ENCODE measurements at places on chromosomes 3 and 15.

DNA sequence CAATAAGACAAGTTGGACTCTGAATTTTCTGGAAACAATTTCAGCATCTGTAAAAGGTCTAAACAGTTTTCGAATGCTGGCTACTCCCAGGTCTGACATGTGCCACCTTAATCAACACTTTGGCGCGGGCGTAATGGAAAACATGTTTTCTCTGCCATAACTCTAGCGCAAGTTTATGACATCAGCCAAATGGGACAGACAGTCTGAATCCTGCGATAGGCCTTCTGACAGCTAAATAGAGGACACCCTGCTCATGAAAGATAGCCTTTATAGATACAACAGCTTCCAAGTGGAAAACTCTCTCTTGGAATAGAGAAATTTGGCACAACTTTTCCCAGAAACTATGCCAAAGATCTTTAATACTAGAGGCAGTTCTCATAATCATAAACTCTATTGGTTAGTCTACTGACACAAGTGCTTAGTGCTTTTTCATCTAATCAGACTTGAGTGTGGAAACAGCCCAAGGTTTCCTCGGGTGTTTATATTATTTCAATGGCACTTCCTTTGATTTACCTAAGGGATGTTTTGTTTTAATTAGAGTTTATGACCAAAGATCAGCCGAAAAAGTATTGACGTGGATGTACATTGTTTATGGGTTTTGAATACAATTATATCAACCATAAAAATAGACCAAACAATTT is 120.1 kb upstream of the DPH6 start:
- DNase-seq, result no peak

DNA sequence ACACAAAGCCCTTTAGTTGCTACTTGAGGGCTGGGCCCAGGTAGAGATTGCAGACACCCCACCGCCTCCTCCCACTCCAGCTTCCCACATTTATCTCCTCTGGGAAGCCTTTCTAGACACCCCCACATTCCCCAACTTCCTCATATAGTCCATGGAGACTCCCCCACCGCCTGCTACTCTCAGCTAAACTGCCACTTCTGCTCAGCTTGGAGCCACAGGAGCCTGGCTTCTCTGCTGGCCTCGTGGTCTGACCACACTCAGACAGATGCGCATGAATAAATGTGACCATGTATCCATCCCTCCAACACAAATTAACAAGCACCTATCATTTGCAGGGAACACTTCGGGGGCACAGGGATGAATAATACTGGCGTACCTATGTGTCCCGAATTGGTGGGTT is 10.5 kb upstream of the ACSBG1 start:
- peak; percentile 15 for DNase-seq

DNA sequence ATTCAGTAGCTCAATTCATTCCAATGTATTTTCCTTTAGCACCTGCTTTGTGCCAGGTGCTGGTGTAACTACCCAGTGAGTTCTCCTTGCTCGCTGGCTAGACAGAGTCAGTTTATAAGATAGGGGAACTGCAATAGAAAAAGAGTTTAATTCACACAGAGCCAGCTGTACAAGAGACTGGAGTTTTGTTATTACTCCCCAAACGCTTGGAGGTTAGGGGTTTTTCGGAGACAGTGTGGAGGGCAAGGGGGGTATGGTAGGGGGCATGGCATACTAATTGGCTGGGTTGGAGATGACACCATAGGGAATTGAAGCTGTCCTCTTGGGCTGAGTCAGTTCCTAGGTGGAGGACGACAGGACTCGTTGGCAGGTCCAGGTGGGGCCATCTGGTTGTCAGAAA is 5.4 kb upstream of the CFAP91 start:
- no peak for DNase-seq

DNA sequence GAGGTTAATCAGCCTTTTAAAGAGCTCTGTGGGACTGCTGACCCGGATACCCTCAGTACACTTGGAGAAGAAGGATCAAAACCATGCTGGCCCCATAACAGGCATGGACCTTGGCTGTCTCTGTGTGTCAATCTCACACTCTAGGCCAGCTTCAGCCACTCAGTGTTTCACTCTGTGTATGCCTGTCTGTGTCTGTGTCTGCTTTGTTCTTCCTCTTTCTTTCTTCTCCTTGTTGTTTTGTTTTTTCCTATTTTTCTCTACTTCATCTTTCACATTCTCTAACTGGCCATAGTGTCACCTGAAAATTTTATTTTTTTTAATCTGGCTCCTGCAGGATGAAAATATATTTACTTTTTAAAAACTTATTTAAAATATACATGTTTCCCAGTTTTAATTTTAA is 51.1 kb downstream of the SERP1 start:
- no peak for DNase-seq

GRCh38 chr15:79641841-79642240 is 209.7 kb downstream of the MINAR1 start:
- DNase-seq, result no peak

GRCh38 chr3:53776494-53777101 is 69.6 kb downstream of the CHDH start:
- DNase-seq, result no peak

GRCh38 chr3:123282461-123282860 is 80.7 kb downstream of the SEC22A start:
- no peak for DNase-seq

- no peak for DNase-seq
Observed at GRCh38 chr3:138072796-138073195, 42.6 kb downstream of the DZIP1L start.

DNA sequence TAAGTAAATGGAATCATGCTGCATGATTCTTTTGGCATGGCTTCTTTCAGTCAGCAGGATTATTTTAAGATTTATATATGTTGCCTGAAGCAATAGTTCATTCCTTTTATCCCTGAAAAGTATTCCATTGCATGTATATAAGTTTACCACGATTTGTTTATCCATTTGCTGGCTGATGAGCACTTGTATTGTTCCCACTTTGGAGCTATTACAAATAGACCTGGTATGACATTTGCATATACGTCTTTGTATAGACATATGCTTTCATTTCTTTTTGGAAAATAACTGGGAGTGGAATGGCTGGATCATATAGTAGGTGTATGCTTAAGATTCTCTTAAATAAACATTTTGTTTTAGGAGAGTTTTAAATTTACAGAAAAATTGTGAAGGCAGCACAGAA is 79.3 kb upstream of the CBLB start:
- no peak for DNase-seq

DNA sequence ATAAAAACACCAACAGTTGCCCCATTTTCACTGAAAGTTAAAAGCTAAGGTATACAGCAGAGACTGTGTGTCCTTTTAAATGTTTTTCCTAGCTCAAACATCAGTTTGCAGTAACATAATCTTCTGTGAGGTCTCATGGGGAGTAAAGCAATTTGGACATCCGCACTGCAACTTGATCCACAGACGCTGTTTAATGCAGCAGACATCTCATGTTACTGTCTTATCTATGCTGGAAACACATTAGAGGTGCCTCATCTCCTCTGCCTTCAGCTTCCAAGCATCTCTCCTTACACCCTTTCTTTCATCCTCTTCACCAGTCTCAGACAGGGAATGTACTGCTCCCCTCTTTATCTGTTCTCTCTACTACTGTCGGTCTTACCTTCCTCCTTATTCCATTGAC is 53.7 kb upstream of the ATP11B start:
- DNase-seq, result no peak

DNA sequence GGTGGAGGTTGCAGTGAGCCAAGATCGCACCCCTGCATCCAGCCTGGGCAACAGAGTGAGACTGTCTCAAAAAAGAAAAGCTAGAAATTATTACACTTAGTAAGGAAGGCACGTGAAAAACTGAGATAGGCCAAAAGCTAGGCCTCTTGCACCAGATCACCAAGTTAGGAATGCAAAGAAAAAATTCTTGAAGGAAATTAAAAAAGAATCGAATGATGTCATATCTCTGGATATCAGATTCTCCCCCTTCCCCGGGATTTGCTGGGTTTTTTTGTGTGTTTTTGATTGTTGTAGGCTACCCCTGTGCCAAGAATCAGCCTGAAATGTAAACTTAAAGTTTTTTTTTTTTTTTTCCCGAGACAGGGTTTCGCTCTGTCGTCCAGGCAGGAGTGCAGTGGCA is 17.4 kb downstream of the PTPN23 start:
- DNase-seq, result no peak

GRCh38 chr3:32026593-32026992 is 45.0 kb downstream of the ZNF860 start:
- no peak for DNase-seq

DNA sequence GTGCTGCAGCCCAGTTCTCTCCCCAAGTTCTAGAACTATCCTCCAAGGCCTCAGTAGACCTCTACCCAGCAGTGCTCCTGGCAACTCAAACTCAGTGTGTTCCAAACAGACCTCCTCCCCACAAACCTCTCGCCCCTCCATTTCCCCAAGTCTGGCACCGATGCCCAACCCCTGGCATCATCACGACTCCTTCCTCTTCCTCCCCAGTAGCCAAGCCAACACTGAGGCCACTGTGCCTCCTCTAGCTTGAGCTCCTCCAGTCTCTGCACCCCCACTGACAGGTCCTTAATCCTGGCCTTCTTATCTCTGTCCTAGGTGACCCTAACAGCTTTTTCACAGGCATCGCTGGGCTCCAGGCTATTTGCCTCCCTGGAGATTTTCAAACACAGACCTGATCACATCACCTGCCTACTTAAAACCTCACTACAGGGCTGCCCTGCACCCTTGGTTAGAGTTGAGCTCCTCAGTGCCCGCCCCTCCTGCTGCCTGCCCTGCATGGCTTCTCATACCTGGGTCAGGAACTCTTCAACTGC is 6.8 kb downstream of the ARPIN start:
- DNase-seq, result no peak

- DNase-seq, result peak; percentile 39
Observed at GRCh38 chr3:39668420-39668819, 141.0 kb upstream of the MYRIP start.

DNA sequence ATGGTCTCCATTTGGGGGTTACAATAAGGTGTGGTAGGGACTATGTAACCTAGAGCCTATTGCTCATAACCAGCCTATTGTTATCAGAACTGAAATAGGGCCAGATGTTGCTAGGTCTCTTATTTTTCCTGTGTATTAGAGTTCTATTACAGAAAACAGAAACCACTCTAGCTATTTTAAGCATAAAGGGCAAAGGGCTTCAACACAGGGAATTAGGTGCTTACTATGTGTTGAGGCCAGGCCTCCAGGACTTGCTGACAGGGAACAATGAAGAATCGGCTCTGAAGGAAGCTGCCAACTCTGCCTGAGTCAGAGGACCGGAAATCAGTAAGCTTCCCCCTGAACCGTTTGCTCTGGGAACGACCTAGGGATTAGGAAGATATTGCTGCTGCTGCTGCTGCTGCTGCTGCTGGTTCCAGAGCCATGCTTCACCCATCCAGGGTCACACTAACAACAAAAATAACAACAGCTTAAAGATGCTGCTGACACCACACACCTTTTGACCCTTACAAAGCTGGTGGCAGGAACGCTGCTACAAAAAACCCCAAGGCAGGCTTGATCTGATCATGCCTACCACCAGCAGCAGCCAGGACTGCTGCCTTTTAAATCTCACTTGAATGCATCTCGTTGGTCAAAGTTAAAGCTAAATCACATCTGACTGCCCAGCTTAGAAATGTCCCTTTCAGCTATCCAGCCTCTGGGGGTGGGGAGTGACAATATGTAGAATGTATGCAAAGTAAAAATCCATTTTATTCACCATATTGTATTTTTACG is 276.9 kb upstream of the IL12A start:
- DNase-seq, result no peak

GRCh38 chr3:75224412-75224811 is 439.7 kb upstream of the FRG2C start:
- DNase-seq, result no peak

- no peak for DNase-seq
Observed at GRCh38 chr3:4741404-4742307, 237.6 kb upstream of the BHLHE40 start.

DNA sequence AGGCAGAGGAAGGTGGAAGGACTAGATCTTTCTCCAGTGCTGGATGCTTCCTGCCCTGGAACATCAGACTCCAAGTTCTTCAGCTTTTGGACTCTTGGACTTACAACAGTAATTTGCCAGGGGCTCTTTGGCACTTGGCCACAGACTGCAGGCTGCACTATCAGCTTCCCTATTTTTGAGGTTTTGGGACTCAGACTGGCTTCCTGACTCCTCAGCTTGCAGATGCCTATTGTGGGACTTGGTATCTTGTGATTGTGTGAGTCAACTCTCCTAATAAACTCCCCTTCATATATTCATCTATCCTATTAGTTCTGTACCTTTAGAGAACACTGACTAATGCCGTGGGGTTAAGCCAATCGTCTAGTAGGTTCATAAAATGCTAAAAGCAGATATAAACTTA is 8.8 kb upstream of the B3GNT5 start:
- peak; percentile 87 for DNase-seq

- peak; percentile 58 for DNase-seq
Observed at GRCh38 chr15:50051811-50052419, 67.1 kb downstream of the ATP8B4 start.

- DNase-seq, result no peak
Observed at GRCh38 chr15:38636597-38636996, 72.0 kb upstream of the RASGRP1 start.

GRCh38 chr15:42046597-42046996 is 25.8 kb upstream of the PLA2G4E start:
- DNase-seq, result no peak

- DNase-seq, result no peak
Observed at GRCh38 chr3:11643201-11643603, 513 bp downstream of the VGLL4 start.

DNA sequence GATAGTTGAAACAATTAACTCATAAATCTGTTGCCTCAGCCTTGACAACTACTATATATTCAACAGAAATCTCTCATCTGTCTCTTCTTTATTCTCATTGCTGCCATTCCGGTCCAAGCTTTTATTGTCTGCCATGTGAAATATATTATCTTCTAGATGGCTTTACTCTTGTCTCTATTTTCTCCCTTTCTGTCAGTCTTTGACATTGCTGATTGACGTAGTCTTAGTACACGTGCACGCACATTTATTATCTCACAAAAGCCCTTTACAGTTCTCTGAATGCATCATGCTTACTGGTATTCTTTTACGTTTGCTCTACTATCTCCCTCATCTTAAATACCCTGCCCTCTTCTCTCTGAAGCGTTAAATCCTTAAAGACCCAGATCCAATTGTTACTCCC is 5.6 kb downstream of the PDIA3 start:
- no peak for DNase-seq

DNA sequence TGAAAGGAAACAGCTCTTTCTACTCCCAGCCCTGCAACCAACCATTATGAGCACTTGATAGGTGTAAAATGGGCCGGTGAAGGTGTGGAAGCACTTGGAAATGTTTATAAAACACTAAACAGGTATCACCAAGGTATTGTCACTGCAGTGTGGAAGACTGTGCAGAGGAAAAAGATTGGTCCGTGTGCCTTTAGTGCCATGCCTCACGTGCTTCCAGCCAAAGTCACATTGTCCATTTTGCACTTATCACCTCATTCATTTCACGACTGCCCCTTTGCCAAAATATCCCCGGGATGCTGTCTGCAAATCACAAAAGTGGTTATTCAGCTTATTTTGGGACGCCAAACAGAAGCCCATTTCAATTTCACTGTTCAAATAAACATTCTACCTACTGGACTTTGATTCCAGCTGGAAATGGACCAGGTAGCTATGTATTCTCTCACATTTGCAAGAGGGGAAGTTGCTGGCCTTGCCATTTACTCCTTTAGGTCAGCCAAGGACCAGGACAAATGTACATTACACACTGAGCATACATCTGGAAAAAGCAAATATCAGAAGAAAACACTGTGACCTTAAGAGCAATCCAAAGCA is 58.4 kb downstream of the ARRDC4 start:
- DNase-seq, result no peak

GRCh38 chr3:29936766-29937165 is 655.9 kb downstream of the RBMS3 start:
- no peak for DNase-seq

- DNase-seq, result no peak
Observed at GRCh38 chr3:35789042-35789831, 149.9 kb downstream of the ARPP21 start.

GRCh38 chr3:114171677-114172076 is 7.2 kb downstream of the DRD3 start:
- no peak for DNase-seq
